ENCODE measurements at places on chromosomes 3 and 15.

GRCh38 chr3:145058483-145058882 is 1086.9 kb downstream of the DIPK2A start:
- no peak for DNase-seq

- DNase-seq, result no peak
These were observed 52.5 kb downstream of the CYP11A1 start for GRCh38 chr15:74314795-74315438.

GRCh38 chr3:89025185-89025584 is 82.2 kb upstream of the EPHA3 start:
- peak; percentile 72 for DNase-seq

- DNase-seq, result no peak
These were observed 71.4 kb downstream of the DUT start for GRCh38 chr15:48402427-48403177.

DNA sequence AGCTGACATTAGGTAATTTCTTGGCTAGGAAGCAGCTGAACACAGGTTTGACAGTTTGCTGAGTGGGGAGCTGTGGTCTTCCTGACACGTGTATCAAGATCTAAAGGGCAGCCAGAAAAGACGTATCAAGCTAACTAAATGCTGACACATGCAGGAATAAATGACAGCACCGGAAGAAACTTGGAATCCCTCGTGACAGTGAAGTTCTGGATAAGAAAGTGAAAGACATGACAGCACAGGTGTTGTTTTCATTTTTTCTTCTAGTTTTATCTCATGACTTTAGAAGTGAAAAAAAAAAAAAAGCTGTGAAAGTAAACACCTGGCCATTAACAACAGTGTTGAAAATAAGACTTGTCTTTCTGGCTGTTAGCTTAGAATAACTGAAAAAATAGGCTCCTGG is 48.7 kb downstream of the FGF7 start:
- DNase-seq, result no peak

- DNase-seq, result no peak
These were observed 39.8 kb downstream of the FOXB1 start for GRCh38 chr15:60043744-60044435.

- peak; percentile 59 for DNase-seq
These were observed 25.6 kb downstream of the HACD2 start for GRCh38 chr3:123559040-123559861.
